ENCODE measurements at places on chromosomes 4 and X.

DNA sequence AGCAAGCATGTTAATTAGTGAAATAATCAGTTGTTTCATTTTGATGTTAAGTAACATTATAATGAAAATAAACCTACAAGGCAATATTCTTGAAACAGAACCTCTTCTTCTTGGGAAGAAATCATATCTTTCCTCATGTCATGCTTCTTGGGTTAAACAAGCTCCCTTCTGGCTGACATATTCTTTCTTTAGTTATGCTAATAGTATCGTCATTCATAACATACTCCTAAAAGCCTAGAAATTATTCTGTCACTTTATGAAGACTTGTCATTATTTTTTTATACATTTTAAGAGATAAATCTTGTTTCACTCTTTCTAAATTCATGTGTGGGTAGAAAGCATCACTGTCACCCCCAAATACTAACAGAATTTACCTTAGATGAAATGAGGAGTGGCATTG lies 1047.0 kb upstream of the GRID2 start:
- no peak for DNase-seq

- no peak for DNase-seq
These were observed 43.1 kb upstream of the RPS6KA3 start for GRCh38 chrX:20309806-20310205.

DNA sequence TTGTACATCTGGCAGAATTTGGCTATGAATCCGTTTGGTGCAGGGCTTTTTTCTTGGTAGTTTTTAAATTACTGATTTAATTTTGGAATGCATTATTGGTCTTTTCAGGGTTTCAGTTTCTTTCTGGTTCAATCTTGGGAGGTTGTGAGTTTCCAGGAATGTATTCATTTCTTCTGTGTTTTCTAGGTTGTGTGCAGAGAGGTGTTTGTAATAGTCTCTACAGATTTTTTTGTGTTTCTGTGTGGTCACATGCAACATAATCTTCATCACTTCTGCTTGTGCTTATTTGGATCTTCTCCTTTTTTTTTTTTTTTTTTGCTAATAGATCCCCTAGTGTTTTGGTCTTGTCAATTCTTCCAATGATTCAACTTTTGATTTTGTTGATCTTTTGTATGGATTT lies 77.6 kb downstream of the FAAH2 start:
- no peak for DNase-seq

- no peak for DNase-seq
These were observed 57.9 kb upstream of the HPSE start for GRCh38 chr4:83392562-83392961.

GRCh38 chr4:173159791-173160190 lies 8.8 kb upstream of the GALNT7 start:
- DNase-seq = no peak

GRCh38 chrX:12138361-12139313 lies at the start of gene FRMPD4:
Gene FRMPD4 (plus strand): TSS chrX:12138473. CDS start chrX:12138972, 499 bp downstream.
- DNase-seq = no peak

GRCh38 chr4:81988178-81988577 lies 385.6 kb downstream of the HNRNPD start:
- DNase-seq = no peak

- no peak for DNase-seq
These were observed 104.0 kb downstream of the NEUROG2 start for GRCh38 chr4:112411781-112412550.

GRCh38 chr4:123386609-123387008 lies 10.0 kb upstream of the SPRY1 start:
- no peak for DNase-seq

DNA sequence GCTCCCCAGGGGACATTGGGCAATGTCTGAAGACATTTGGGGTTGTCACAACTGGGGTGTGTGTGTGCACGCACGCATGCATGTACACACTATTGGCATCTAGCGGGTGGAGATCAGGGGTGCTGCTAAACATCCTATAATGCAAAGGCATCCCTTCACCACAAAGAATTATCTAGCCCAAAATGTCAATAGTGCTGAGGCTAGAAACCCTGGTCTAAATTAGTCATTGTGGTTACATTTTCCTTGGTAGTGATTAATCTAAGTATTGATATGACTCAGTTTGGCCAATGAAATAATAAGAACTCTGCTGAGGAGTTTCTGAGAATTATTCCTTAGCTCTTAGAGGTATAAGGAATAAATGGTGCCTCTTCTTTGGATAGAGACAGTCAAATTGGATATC lies 200.2 kb downstream of the CLCN4 start:
- DNase-seq = no peak

GRCh38 chrX:41043674-41044345 lies 41.4 kb upstream of the USP9X start:
- DNase-seq = no peak

DNA sequence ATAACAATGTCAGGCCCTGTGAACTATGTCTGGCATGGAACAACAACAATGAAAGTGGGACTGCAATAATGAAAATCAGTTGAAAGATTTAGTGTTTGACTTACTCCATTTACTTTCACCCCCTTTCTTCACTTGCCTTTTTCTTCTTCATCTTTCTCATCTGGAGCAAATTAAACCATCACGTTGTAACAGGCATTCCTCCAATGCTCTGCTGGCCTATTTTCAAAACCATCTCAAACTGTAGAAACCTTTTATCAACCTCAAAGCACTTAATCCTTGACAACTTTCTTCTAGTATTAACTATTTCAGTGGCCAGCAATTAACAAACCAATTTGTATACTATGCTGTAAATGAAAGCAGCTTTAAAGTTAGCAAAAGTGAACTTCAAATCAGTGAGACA lies 8.3 kb downstream of the KLHL13 start:
- DNase-seq = no peak
